Caudate nucleus (tissue), 63 donors: ENCODE measurements at places on chromosomes 5 and 9.

GRCh38 chr9:121718084-121718483, 66.7 kb downstream of the DAB2IP start:
- no peak for DNase-seq

- no peak for DNase-seq
These were observed 7.8 kb upstream of the FOXI1 start for GRCh38 chr5:170097934-170098333.

- no peak for DNase-seq
These were observed 378.6 kb downstream of the NNT start for GRCh38 chr5:43981556-43981955.

- no peak for DNase-seq
These were observed 248.6 kb upstream of the KLF4 start for GRCh38 chr9:107737987-107738743.

GRCh38 chr5:179120951-179121666, 60.9 kb downstream of the ZNF354C start:
- no peak for DNase-seq

DNA sequence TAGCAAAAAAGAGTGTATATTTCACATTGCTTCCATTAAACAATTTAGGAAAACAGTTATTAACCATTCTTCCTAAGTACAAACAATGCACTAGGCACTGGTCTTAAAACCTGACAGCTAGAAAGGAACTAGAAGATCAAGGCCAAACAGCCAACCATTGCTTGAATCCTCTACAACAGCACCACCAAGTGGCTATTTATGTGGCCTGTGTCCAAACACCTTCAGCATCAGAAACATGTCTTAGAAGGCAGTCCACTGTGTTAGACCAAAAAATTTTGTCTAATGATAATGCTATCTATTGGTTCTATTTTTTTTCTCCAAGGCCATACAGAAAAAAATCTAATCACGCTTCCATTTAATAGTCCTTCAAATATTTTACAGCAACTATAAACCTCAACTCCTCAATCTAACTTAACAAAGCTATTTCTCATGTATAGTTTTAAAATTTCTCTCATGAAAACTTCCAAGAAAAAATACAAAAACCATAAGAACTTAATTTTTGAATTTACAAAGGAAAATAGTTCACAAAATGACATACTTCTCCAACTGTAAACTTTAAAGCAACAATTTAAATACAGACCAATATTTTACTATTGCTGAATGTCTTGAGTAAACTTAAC, 36.1 kb downstream of the CAAP1 start:
- DNase-seq = no peak

DNA sequence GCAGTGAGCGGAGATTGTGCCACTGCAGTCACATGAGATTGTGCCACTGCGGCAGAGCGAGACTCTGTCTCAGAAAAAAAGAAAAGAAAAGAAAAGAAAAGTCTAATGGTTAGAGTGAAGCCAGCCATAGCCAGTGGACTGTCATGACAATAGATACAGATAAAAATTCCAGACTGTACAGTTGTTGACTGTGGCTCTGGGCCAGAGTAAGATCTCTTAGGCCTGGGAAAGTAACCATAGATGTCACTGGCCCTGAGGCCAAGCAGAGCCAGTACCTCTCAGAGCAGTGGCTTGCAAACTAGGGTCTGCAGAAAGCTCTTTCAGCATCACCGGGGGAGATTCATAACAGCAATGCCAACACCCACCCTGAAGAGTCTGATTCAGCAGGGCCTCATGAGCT, 44.1 kb upstream of the SUB1 start:
- no peak for DNase-seq

- no peak for DNase-seq
These were observed 373.3 kb downstream of the TLE4 start for GRCh38 chr9:79945016-79945415.

- DNase-seq = no peak
These were observed 83.1 kb downstream of the ADAMTS12 start for GRCh38 chr5:33808699-33809098.

- DNase-seq = no peak
These were observed 2.0 kb downstream of the OR2V2 start for GRCh38 chr5:181149355-181149754.

DNA sequence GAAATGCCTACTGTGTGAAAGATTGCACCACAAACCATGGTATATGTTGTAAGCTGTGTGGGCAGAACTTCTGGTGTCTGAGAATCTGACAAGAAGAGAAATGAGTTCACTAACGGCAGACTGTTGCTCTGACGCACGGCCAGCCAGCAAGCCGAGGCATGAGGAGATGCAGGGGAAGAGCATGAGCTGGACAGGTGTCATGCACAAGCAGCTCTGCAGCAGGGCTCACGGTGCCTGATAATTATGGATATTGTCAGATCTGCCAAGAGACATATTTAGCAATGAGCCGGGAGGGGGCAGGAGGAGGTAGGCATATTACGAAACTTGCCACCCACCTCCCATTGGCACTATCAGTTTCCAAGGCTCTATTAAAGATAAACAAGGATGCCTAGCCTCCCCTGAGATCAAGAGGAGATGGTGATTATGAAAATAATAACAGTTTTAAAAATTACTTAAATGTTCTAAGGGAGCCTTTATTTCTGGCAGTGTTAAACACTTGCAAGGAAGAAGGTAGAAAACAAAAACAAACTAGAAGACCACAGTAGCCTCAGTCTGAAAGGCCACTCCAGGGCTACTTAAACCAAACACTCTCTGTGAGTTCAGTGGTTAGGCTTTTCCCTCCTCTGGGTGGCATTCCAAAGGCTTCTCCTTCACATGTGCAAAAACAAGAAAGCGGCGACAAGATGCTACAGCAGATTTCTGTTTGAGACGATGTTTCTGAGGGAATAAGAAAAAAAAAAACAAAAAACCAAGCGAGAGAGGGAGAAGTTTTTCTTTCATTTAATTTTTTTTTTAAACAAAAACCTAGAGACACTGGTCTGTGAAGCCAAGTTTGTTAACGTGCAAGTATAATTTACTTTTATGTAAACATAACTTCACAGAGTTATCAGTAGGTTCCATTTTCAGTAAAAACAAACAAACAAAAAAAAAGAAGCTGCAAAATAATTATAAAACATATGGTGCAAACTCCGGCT, 339.5 kb downstream of the BNC2 start:
- DNase-seq = no peak

DNA sequence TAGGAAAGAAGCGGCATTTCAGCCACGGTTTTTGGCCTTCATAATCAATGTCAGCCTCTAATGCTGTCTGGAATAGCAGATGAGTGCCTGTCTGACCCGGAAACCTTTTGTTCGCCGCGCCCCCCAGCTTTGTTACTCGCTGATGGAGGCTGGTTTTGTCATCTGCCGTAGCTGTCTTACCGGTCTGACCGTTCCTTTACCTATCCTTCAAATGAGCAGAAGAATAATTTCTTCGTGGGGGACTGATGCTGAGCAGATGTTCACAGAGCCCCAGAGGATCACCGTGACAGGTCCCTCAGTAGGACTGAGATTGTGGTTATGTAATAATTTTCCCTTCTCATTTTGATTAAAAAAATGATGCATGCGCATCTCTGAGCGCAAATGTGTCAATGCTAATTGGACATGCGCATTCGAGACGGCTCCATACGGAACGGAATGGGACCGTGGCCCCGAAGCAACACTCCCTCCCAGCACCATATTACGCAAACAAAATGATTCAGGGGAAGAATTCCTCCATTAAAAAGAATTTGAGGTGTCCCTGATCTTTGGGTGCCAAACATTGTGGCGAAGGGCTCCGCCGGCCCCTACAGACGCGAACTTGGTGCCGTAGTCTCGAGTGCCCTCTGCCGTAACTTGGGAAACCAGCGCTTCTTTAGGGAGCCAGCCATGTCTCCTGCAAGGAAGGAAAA, 27.6 kb downstream of the TLX3 start:
- DNase-seq = no peak

DNA sequence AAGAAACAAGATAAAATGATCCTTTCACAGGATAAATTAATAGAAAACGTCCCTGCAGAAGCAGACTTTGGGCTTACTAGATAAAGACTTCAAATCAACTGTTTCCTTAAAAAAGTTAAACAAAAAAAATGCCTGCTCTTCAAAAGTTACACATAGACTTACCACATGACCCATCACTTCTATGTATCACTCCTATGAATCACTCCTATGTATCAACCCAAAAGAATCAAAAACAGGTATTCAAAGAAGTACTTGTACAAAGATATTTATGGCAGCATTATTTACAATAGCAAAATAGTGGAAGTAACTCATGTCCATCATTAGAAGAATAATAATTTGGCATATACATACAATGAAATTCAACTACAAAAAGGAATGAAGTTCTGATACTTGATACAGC, 56.3 kb upstream of the PRDM9 start:
- DNase-seq = no peak

GRCh38 chr5:79499640-79500273, 14.2 kb downstream of the HOMER1 start:
- DNase-seq = no peak

DNA sequence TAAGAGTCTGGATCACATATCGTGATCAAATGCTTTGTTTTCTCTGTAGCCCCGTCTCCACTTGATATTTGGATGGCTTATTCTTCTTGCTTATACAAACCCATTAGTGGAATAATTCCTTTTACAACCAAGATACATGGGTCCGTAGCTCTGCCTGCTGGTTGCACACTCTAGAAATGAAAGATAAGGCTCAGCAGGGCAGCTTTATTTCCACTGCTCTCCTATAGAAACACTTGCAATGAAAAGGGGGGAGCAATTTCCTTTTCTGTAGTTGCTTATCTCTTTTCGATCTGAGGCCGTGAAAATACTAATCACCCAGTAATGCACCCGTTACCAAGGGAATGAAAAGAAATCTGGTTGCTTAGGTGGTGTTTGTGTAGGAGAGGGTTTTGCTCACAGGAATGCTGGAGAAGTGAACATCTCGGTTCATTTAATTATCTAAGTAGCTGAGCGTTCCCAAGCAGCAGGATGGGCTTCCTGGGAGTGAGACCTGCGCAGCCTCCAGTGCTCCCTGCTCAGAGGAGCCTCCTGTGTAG, 131.7 kb downstream of the ADAMTS16 start:
- no peak for DNase-seq

- no peak for DNase-seq
These were observed 86.2 kb upstream of the CDH9 start for GRCh38 chr5:27124590-27124989.

DNA sequence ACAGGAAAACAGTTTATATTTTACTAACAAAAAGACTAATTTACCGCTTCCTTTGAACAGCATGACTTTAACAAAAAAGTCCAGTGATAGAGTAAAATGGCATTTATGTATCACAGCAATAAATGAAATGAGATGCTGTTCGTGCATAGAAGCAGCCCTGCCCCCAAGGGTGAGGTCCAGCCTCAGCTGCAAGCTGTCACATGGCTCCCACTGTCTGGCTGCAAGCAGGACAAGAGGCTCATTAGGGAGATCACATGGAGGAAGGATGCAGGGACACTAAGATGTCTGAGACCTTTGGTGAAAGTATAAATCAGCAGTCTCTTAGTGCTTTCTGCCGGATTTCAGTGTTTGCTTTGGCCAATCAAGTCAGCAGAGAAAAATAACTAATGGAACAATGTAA, 23.0 kb downstream of the GDNF start:
- DNase-seq = no peak

GRCh38 chr9:113563826-113564497, 100.4 kb downstream of the RGS3 start:
- no peak for DNase-seq

- DNase-seq = no peak
These were observed 703 bp downstream of the ISCA1 start for GRCh38 chr9:86281593-86282076.

DNA sequence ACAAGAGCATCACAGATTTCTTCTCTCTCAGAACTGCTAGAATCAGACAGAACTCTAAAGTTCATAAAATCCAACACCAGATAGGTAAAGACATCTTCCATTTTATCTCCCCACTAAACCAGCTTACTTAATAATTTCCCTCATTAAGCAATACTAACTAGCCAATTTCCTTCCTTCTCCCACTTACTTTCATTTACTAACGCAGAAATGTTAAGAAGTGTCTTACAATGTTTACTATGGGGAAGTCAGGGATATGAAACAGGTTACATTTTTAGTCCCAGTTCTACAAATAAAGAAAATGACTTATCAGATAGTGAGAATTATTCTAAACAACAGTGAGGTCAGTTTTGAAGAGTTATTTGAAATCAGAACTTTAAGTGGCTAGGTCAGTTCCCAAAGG, 236.5 kb downstream of the FBXL17 start:
- DNase-seq = no peak

DNA sequence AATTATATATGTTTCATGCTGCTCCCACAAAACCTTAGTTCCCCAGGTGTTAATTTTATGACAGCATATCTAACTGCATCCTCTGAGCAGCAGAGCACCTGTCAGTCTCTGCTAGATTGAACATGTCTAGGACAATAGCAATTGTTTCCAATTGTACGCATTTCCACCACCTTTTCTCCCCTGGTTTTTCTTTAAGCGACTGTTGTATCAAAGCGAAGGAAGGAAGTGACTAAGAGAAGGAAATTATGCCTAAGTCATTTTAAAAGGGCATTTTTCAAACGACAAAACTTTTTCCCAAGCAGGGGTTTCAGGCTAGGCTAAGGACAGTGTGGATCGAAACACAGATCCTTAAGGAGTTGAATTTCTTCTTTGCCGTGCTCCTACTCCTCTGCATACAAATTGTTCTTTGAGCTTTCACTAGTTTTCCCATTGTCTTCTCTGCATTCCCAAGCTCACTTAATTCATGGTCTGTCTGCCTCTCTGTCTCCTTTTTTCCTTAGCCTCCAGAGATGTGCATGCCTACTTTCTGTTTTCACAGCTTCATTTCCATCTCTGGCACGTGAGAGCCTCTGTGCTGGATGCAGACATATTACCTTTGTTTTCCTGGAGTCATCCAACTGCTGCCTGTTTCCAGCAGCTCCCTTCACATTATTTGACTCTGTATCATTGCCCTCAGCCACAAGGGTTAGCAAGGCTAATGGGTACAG, 39.4 kb upstream of the STARD4 start:
- no peak for DNase-seq

DNA sequence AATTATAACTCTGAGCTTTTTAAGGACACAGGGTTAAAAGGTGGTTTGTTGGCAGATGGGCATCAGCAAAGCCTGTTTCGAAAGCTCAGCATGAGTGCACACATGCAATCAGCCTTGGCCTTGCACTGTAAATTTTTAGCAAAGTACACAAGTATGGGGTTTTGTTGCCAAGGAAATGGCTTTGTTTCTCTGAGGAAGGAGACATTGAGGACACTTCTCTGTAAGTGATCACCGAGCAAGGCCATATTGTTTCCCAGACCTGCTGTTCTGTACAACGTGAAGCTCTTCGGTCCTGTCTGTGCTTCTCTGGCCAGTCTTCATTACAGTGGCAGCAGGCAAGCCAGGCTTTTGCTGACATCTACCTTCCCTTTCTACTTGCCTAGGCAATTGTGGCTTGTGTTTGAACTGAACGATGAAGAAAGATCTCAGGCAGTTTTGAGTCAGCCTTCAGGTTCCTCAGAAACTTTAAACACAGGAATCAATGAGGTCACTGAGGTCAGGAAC, 27.9 kb upstream of the GLRX start:
- no peak for DNase-seq
